Esophagus squamous epithelium (tissue), 5 donors: ENCODE measurements at places on chromosomes 7 and 10.

DNA sequence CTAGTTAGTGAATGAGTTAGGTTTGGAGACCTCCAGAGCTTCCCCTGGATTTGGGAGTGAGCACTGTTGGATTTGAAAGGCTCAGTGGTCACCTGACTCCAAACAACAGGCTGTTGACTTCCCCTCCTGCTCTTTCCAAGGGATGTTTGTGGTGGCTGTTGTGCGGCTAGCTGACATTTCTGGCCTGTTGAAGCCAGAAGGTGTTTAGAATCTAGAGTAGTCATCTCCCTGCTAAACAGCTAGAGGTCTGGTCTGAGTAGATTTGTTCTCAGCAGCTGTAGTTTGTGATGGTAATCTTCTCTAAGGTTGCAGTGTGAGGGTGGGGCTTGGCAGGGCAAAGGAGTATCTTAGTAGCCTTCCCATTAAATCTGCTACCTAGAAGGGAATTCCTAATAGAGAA, 30.1 kb downstream of the BPGM start:
- DNase-seq = no peak

DNA sequence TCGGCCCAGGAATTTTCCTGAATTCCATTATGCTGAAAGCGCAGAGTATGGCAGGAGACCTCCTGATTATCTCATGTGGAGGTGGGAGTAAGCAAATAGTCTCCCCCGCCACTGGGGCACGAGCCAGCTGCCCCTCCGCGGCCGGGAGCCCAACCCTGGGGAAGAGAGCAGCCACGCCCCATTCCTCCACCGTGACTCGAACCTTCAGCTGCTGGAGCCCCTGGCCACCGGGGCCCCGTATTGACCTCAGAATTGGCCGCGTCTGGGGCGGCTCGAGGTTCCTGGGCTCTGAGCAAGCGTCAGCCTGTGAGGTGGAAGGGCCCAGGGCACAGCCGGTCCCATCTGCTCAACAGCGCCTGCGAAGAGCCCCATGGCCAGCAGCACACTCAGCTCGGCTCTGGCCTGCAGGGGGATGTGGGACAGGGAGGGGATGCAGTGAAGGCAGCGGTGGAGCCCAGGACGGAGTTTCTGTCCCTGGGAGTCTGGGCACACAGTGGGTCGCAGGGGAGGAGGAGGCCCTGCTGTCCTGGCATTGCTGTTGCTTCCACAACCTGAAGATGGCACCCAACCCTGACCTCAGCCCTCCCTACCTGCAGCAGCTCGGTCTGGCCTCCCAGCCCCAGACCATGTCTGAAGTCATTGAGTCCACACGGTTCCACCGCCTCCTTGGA, 97.8 kb downstream of the CHST15 start:
- no peak for DNase-seq

DNA sequence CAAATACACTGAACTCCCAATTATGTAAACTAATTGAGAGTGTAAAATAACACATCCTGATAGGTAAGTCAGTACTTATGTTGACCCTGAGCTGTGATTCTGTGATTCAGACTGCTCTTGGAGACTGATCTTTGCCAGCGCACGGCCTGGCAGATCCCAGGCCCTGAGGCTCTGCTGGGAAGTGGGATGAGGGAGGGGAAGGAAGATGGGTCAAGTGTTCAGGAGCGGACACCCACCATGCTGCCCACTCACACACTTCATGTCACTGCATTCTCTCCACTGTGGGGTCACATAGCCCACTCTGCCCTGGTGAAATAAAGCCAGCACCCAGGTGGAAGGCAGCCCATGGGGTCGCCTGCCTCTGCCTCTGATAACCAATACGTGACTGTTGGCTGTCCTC, 226.2 kb downstream of the TNS3 start:
- no peak for DNase-seq

DNA sequence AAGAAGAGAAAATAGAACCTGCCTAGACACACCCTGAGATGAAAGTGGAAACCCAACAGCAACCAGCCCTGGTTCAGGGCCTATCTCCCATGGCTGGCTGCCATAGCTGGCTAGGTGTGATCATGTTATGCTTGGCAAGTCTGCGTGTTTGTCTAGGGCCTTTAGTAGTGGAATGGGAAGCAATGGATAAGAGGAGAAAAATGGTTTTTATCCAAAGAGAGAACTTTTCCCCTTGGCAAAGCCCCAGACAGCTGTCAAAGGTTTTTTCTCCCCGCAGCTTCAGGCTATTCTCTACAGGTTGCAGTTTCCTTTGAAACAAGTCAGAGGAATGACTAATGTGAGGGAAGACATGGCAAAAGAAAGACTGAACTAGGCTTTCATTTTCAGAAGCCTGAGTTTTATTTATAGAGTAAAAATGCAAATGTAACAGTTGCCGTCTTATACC, 161.5 kb downstream of the SEMA3D start:
- no peak for DNase-seq

GRCh38 chr10:73997461-73997786, 492 bp upstream of the VCL start:
- no peak for DNase-seq

DNA sequence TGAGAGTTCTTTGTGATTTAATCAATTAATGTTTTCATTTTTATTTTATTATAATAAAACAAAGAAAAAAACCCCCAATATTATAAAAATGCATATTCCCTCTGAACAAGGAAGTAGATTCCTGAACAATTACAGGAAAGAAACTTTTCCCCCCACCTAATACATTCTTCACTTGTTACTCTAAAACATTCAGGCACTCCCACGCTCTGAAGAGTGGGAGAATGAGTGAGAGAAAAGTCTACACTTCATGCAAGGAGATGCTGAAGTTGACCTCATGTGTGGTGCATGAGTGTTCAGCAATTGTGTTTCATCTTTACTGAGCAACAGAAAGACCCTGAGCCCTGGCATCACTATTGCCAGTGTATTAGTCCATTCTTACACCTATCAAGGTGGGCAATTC, 244.2 kb upstream of the IGFBP3 start:
- no peak for DNase-seq

DNA sequence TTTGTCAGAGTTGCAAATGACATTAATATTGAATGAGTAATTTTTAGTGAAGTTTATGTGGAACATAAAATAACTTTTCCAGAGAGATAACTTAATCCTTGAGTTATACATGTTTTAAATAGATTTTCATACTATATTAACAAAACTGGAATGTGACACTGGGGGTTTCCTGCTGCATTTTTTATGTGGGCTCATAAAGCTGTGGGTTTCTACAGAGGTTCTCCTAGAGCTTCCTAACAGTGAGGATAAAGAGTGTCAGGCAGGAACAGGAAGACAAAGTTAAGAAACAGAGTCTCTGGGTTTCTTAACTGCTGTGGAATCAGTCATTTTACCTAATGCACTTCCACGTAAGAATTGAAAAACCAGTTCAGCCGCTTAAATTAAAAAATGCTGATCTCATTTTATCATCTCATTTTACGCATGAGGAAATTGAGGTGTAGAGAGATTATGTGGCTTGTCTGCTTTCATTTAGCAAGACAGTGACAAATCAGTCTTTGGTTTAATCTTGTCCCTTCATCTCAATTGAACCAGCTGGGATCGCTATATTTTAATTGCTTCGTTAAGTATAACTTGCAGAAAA, 5.0 kb downstream of the CD36 start:
- DNase-seq = no peak

DNA sequence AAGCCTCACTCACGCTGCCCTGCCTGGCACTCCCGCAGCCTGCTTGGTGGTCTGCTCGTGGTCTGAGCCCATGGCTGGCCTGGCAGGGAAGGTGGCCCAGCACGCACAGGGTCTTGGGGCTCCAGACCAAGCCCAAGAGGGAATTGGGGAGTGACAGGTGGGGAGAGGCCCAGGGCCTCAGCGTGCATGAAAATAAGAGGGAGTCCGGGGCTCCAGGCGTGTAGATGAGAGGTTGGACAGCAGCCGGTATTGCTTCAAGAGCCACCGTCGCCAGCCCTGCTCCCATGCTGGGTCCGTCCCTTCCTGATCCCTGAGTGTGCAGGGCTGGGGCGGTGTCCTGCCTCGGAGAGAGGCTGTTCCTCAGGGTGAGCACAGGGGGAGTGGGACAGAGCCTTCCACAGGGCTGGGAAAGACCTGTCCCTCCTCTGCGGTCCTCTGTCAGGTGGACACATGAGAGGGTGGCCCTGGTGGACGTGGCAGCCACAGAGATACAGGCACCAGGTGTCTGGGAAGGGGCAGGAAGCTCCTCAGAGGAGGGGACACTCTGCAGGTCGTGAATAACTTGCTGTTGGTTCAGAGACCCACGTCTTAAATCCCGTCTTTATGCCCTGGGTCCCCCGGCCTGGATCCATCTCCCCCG, 113.1 kb downstream of the INPP5A start:
- no peak for DNase-seq

GRCh38 chr10:55348534-55348933, 547.5 kb upstream of the PCDH15 start:
- no peak for DNase-seq

DNA sequence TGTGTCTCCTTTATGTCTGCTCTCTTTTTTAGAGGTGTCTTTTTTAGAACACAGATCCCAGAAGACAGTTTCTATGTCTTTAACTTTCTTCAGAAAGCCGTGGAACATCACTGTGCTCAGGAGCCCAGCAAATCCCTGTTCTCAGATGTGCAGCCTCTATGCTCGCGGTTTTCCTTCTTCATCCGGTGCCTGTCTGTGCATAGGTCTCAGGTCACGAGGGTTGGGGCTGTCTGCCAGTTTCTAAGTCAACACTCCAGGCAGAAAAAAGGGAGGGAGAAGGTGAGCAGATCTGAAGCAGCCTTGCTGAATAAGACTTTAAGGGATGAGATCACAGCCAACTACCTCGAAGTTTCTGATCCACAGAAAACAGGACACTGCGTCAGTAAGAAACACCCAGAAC, 68.5 kb downstream of the CRTAC1 start:
- no peak for DNase-seq

- DNase-seq = no peak
Measured at GRCh38 chr7:157643525-157643970, 306.7 kb downstream of the DNAJB6 start.

- no peak for DNase-seq
Measured at GRCh38 chr10:129719889-129720590, 244.0 kb downstream of the EBF3 start.

DNA sequence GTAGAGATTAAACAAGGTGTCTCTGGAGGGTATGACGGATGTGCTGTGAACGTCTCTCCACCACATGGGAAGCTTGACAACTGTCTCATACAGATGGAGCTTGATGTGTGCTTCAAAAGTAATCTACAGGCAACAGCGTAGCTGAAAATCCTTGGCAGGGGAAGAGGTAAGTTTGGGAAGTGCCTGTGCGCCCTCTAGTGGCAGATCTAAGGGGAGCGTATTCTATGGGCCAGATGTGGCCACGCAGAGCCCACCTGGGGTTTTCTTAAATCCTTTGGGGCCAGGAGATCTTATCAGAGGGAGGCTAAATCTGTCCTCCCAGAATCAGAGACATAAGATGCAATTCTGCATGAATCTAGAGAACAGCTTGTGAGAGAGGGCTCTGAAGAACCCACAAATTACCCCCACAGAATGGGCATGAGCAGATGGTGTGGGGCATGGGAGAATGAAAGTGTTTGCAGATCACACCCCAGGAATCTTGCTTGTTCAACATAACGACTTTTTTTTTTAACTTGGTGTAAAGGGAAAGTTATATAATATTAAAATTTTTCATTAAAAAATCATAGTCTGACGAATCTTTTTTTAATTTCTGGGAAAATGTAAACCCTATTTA, 91.2 kb upstream of the MPP7 start:
- no peak for DNase-seq

DNA sequence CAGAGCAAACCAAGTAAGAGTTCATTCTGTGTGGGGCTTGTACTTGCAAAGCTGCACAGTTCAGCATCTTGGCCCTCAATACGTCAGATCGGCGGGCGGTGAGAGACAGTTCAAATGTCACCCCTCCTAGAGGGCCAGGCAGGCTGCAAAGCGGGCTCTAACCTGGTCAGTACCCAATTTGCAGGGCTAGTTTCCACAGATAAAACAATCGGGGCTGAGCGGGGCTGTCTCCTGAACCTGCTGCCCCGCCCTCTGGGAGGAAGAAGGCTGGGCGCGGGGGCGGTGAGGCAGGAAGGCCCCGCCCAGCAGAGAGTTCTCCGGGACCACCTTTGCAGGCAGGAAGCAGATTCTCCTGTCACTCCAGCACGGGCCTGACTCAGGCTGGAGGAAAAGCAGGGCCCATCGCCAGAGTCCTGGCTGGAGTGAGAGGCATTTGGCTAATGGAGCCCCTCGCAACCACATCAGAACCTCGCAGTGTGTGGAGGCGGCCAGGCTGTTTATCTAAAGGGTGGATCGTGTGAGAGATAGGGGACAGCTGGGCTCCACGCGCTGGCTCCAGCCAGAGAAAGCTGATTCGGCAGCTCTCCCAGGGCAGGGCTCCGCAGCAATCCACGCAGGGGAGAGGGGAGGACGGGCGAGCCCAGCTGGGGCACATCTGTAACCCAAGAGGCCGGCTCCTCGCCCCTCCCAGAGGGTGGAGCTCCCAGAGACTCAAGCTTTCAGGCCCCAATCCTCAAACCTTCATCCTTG, 83.1 kb downstream of the SH3PXD2A start:
- DNase-seq = peak; percentile 44

DNA sequence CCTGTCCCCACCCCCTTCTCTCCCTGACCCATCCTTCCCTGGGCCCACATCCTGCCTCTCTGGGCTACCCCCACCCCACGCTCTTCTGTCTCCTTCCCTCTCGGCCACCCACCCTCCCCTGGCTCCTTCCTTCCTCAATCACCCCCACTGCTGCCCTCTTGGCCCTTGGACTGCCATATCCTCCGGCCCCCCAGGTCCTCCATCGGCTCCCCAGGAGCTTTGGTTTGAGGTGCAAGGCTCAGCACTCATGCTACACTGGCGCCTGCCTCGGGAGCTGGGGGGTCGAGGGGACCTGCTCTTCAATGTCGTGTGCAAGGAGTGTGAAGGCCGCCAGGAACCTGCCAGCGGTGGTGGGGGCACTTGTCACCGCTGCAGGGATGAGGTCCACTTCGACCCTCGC, 10.9 kb downstream of the EPHB6 start:
- no peak for DNase-seq

- DNase-seq = no peak
Measured at GRCh38 chr7:148962440-148962822, 65.9 kb downstream of the PDIA4 start.

- no peak for DNase-seq
Measured at GRCh38 chr10:20087353-20087752, 271.1 kb downstream of the PLXDC2 start.

- no peak for DNase-seq
Measured at GRCh38 chr10:58512491-58513187, at the start of gene BICC1. Gene BICC1 (plus strand): TSS chr10:58512872. CDS start chr10:58513144, 272 bp downstream.

DNA sequence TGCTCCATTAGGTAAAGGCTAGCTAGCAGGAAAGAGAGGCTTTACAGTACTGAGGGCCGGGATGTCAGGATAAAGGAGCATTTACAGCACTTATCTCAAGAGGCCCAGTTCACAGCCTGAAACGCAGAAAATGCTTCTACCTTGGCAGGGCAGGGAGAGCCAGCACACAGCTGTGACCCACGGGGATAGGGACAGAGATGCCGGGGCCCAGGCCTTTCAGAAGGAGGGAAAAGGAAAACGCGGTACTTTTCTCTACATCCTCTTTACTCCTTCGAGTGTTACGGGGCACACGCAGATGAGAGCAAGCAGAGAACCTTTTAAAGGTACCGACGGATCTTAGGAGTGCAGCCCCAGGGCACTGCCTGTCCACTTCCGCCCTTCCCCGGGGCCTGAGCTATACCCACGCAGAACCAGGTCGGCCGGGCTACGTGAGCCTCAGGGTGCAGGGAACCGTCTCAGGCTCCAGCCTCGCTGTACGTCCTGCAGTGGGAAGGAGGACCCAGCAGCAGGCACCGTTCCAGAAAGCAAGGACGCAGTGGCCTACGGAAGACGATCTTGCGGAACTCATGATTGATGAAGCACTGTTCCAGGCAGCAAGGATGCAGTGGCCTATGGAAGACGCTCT, 232.3 kb downstream of the ELFN1 start:
- no peak for DNase-seq

GRCh38 chr10:8269976-8270375, 215.5 kb downstream of the GATA3 start:
- DNase-seq = no peak
